ENCODE measurements at places on chromosomes 7 and 10. TPM values are rescaled to one million over a fixed set of nuclear protein-coding genes. Genes with fewer than 3 reads are reported as not detected.

GRCh38 chr7:124338861-124339260 lies 306.0 kb upstream of the TMEM229A start:
- H3K4me1 ChIP-seq: no peaks in the 10 kb centered on the region
- H3K27me3 ChIP-seq: no peaks in the 10 kb centered on the region
- no peak overlapping the region for H3K27ac ChIP-seq
- H3K4me3 ChIP-seq: no peak overlapping the region

DNA sequence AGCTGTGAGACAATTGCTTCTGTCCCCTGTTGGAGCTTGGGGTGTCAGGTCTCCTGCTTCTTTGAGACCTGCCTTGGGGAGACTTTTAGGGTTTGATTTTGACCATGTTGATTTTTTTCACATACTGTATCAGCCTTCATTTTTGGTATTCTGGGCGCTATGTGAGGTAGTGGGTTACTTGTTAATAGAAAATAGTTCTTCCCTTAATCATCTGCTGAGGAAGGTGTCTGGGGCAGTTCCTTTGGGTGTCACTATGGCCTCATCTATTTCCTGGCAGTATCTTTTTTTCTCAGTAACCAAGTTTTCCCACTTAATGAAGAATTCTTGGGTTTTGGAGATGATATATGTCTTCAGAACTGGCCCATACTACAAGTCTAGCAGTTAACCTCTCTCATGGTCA lies 4.6 kb upstream of the NOLC1 start:
- H3K27me3 ChIP-seq: no peaks in the 10 kb centered on the region
- peaks cover 12% of the 10 kb centered on the region for H3K4me1 ChIP-seq
- DNase-seq: no peak
- H3K4me3 ChIP-seq: no peak overlapping the region

DNA sequence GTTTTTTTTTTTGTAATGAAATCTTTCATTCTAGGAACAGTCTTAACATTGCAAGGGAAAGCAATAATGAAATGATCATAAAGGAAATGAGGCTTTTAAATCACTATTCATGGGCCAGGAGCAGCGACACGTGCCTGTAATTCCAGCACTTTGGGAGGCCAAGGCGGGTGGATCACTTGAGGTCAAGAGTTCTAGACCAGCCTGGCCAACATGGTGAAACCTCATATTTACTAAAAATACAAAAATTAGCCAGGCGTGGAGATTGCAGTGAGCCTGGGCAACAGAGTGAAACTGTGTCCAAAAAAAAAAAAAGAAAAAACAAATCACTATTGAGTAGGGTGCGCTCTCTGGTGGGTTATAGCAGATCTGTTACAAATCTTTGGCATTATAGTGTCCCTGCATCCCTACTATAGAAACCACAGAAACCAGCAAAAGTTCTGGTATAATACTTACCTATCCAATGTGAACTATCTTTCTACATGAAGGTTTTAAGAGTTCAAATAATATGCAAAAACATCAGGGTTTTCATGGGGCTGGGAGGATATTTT lies 72.1 kb downstream of the GLI3 start:
- H3K4me3 ChIP-seq: no peak overlapping the region
- no peaks in the 10 kb centered on the region for H3K36me3 ChIP-seq
- no peak for DNase-seq
- no peaks in the 10 kb centered on the region for H3K27me3 ChIP-seq
- H3K4me1 ChIP-seq: no peaks in the 10 kb centered on the region

- no peaks in the 10 kb centered on the region for H3K36me3 ChIP-seq
- no peak overlapping the region for H3K4me3 ChIP-seq
- H3K27me3 ChIP-seq: no peaks in the 10 kb centered on the region
- H3K27ac ChIP-seq: no peak overlapping the region
- DNase-seq: peak; percentile 78
Measured at GRCh38 chr10:78185693-78186055, 152.0 kb downstream of the RPS24 start.

The ESYT2 gene
- total RNA-seq: 61.0 TPM

The SLC26A3 gene
- total RNA-seq: not detected

The EBF3 gene
- not detected for total RNA-seq

The PTPRN2 gene
- 18.2 TPM for total RNA-seq

Measured in spleen (tissue), 13 donors.